Progenitor cell of endocrine pancreas (in vitro differentiated cells): ENCODE measurements at places on chromosomes 16 and 17. TPM values are rescaled to one million over a fixed set of nuclear protein-coding genes. Genes with fewer than 3 reads are reported as not detected.

Gene SPIRE2
- 24.2 TPM in 2 replicates for total RNA-seq

Gene PRR15L
- total RNA-seq, result 32.2 and 36.1 TPM in 2 replicates

Gene SULT1A2
- 3.2 and 3.9 TPM in 2 replicates for total RNA-seq

Gene TNP2
- not detected in 2 replicates for total RNA-seq

Gene KRTAP4-1
- not detected in 2 replicates for total RNA-seq

Gene ADAD2
- total RNA-seq, result not detected in 2 replicates

Gene ZCCHC14
- 40.5 and 42.4 TPM in 2 replicates for total RNA-seq

DNA sequence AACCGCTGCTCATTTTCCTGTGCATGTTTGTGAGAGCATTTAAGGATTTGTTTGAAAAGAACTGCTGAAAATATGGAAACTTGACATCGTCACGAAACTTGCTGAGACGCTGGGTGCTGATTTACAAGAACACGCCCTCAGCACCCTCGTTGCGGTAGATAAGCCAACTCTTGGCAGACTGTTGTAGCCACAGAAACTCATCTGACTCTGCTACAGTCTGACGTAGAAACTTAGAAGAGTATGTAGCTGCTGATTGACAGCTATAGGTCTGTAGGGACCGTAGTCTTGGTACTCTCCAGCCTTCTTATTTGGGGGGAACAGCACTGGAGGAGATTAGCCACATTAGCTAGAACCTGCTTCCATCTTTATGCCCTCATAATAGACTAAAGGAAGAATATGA is 36.1 kb upstream of the MYH2 start:
- no peak for DNase-seq

DNA sequence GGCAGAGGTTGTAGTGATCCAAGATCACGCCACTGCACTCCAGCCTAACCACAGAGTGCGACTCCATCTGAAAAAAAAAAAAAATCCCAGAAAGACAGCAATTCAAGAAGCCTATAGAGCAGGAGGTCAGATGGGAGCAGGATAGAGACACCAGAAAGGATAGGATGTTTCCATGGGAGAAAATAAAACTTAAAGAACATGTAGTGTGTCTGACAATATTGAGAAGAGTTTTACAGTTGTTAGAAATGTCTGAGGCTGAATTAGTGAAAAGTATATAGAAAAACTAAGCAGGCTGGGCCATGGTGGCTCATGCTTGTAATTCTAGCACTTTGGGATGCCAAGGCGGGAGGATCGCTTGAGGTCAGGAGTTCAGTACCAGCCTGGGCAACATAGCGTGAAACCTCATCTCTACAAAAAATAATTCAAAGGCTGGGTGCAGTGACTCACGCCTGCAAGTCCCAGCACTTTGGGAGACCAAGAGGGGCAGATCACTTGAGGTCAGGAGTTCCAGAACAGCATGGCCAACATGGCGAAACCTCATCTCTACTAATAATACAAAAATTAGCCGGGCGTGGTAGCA is 15.3 kb upstream of the TRIM37 start:
- no peak for DNase-seq

- DNase-seq, result no peak
These were observed 38.4 kb downstream of the RANBP10 start for GRCh38 chr16:67767953-67768352.

GRCh38 chr17:38326996-38327792 is 16.6 kb downstream of the GPR179 start:
- no peak for DNase-seq

DNA sequence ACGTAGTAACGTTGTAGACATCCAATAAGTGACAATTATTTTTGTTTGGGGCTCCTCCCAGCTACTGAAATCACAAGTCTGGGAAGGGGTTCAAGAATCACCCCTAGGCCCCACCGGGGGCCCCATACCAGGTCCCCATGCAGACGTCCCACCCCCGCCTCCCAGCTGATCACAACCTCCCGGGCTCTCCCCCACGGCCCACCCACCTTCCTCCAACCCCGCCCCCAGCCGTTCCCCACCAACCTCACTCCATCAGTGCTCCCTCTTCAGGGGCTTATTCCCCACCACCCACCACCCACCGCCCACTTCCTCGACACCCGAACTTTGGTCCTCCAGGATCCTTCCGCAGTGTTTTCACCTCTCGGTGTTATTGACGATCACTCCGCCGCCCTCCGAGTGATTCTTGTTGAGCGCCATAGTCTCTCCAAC is 240 bp downstream of the WBP2 start:
- DNase-seq, result no peak

DNA sequence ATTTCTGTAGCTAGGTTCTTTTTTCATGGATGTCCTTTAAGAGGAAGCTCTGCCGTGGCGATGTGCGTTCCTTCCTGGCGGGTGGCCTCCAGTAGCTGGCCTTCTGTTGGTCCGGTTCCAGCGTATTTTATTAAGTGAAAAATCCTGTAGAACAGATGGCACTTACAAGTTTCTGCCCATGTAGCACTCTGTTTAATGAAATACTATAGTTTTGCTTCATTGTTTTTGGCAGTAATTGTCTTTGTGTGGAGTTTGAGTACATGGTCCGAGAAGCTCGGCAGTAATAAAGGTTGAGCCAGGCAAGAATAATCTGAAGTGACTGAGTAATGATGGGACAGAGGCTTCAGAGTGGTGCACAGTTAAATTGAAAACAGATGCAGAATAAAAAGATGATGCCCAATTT is 20.4 kb downstream of the USP10 start:
- no peak for DNase-seq

GRCh38 chr17:41687828-41688640 is 651 bp upstream of the EIF1 start:
- no peak for DNase-seq

- DNase-seq, result no peak
These were observed 29.3 kb downstream of the GINS3 start for GRCh38 chr16:58421529-58421928.

- DNase-seq, result peak; percentile 81
These were observed 4.5 kb downstream of the ARHGAP27 start for GRCh38 chr17:45428050-45428617.
